ENCODE measurements at places on chromosomes 7 and 10.

- DNase-seq, result no peak
These were observed 43.6 kb downstream of the NSUN6 start for GRCh38 chr10:18607503-18608378.

GRCh38 chr7:132397070-132397469 lies 179.2 kb downstream of the PLXNA4 start:
- no peak for DNase-seq

DNA sequence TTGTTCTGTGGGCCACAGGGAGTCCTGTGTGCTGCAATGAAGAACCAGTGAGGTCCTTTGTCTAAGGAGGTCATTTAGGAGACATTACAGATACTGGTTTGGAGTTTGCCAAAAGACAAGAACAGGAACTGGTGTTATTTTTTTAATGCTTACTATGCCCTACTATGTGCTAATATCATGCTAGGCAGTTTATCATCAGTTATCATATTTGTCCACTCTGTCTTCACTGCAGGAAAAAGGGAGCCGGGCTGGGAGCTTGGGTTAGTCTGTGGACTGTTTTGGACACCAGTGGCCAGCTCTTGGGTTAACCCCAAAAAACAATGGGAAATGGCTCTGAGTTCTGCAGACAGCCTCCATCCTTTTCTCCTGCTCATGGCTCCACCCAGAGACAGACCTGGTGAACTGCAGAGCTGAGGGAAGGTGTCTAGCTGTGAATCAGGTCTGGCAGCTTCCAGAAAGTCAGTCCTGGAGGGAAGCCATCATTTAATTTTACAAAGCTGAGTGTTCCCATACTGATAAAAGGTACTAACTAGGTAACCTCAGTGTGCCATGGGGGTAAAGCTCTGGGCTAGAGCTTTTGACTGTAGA lies 101.2 kb upstream of the ZNF746 start:
- no peak for DNase-seq

- no peak for DNase-seq
These were observed 509.3 kb downstream of the SORCS3 start for GRCh38 chr10:105150259-105150880.

DNA sequence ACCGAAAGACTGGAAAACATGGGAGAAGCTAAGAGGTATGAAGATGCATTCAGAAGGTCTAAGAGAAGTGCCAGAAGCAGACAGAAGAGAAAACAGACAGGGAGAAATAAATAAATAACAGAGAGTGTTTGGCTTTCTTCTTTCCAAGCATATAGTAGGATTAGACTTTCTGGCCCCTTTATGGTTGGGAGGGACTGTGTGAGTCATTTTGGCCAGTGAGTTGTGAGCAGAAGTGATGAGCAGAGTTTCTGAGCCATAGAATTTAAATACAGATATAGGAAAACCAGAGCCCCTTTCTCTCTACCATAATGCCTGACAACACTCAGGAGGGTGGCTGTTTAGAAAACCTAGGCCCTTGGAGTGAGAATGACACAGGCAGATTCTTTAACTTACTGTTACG lies 171.0 kb downstream of the PPP1R17 start:
- DNase-seq, result no peak

GRCh38 chr10:125375210-125375609 lies 214.8 kb upstream of the CTBP2 start:
- DNase-seq, result no peak
